Stimulated activated CD8-positive, alpha-beta memory T cell treated with anti-CD3 and anti-CD28 coated beads, Interleukin-12 subunit alpha, Interleukin-12 subunit beta, amount 100 ng/mL, for 4 hours (primary cell): ENCODE measurements at places on chromosomes 4 and X.
A peak's percentile ranks its signal among the peaks of the same experiment; 100 is the strongest.

GRCh38 chrX:48934581-48935300 is 15.9 kb upstream of the PIM2 start:
- DNase-seq = no peak

- no peak for DNase-seq
Observed at GRCh38 chrX:31545726-31546125, 473.9 kb upstream of the FTHL17 start.

DNA sequence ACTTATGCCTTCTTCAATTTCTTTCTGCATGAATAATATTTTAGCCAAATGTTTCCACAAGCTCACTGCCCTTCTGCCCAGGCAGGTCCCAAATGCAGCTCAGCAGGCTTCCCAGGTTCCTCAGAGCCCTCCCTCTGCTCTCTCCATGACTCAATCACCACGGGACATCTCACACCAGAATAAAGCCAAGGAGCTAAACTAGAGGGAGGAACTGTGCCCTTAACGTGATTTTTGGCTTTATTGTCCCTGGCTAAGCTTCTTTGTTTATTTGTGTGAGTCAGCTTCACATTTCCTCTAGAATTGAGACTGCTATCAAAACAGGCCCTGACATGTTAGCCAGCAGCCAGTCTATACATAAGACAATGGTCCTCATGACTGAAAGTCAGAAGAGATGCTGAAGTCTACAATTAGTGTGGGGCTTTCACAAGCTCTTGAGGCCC is 186.4 kb upstream of the GALNT7 start:
- no peak for DNase-seq

- DNase-seq = no peak
Observed at GRCh38 chr4:44279066-44279465, 169.5 kb downstream of the KCTD8 start.

DNA sequence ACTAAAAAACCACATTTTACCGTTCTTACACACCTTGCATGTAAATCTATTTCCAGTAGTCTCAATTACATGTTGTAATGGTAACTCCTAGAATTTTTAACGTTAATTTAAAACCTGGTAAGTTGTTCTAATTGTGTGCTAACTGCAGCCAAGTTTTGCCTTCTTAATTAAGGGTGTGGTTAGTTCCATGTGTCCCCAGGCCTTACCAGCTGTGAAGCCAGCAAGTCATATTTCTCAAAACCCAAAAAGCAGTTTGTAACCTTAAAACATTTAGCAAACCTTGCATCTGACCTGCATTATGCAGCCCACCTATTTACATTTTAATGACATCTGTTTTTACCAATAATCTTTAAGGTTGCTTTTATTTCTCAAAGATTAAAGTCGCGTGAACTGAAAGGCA is 18.4 kb upstream of the FAM47E start:
- DNase-seq = no peak

GRCh38 chr4:144647095-144647561 is 1.2 kb downstream of the HHIP start:
- no peak for DNase-seq

DNA sequence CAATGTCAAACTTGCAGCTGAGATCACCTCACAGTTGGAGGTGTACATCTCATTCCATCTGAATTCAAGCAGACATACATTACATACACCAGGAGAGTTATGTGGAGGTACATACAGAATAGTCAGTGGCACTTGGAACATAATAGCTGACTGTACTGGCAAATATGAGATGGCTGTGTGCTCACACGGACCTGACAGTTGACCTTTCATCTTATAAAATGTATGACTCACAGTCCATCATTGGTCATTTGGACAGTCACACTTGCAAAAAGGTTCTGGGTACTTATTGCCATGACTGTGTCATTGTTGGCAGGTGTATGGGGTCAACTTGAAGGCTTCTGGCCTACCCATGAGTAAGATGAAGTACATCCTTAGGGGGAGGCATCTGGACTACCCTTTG is 88.6 kb upstream of the WDR1 start:
- no peak for DNase-seq

DNA sequence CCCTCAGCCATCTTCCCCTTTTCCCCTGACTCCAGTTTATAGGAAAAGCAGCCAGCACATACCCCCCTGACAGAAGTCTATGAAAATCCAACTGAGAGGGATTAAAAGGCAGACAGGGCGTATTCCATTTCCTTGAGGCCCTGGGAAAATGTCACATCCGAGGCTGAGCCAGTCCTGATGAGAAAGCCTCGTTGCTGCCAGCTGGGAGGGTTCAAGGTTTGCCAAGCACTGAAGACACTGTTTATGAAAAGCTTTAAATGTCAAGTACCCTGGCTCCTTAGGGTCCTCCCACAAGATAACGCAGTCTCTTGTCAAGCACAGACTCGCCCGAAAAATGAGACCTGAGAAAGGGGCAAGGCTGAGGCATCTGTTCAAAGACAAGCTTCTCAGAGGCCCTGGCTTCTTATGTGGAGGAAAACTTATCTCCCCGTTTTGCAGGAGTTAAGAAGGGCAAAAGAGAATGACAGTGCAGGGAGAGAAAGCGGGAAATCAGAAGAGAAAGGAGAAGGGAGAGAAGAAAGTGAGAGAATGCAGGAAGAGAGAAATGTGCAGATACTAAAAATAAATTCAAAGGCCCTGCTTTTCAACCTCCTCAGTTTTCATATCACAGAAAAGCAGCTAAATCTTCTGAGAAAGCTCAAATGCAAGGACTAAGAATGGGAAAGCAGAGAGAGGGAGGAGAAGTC is 44.7 kb downstream of the SCD5 start:
- no peak for DNase-seq

GRCh38 chrX:127405946-127406345 is 586.4 kb downstream of the PRR32 start:
- no peak for DNase-seq

DNA sequence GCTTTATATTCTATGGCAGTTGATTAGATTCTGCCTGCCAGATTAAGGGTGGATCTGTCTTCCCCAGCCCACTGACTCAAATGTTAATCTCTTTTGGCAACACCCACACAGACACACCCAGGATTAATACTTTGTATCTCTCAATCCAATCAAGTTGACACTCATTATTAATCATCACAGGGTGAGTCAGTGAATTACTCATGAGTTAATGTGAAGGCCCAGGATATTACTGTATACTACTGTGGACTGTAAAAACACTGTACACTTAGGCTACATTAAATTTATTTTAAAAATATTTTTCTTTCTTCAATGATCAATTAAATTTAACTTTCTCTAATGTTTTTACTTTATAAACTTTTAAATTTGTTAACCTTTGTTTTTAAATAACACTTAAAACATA is 87.7 kb downstream of the NAP1L3 start:
- DNase-seq = no peak

- no peak for DNase-seq
Observed at GRCh38 chrX:105636667-105637066, 185.7 kb upstream of the NRK start.

DNA sequence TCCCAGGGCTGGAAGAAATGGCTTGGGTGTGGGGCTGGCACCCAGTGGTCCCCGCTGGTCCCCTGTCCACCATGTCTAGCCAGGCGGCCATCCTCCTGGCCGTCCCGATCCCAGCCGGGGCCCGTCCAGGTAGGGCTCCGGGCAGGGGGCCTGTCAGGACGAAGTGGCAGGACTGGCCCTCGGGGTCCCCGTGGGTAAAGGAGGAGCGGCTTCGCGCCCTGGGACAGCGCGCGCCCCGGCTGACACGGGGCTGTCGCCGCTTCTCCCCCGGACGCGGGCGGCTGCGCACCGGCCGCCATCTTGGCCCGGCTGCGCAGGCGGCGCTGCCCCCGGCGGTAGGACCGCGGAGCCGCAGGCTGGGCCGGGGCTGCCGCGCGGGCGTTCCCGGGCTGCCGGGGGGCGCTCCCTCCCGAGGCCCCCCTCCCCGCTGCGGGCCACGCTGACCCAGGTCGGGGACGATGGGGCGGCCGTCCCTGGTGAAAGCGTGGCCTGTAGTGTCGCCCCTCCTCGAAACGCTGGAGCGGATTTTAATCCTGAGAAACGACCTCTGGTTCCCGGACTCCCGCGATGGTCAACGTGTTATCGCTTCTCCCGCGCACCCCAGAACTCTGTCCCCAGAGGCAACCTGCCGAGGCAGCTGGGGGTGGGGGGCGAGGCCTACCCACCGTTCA is 60.4 kb upstream of the BCOR start:
- no peak for DNase-seq

DNA sequence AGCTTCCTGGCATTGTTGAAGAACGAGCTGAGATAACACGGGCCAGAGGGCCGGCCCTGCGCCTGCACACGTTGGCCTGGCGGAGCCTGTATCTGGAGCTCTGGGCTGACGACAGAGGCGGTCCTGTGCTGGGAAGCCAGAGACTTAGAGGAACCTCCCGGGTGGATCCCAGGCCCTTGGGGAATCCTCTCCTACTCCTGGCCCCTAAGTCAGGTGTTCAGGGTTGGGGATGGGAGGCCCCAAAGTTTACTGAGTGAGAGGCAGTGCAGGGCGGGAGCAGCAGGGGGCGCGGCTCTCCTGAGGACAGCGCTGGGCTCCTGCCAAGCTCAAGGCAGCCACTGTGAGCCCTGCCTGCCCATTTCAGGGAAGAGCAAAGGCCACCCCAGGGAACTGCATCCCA is 2.5 kb upstream of the HTRA3 start:
- no peak for DNase-seq

GRCh38 chr4:142663828-142664227 is 182.3 kb downstream of the INPP4B start:
- DNase-seq = no peak

- no peak for DNase-seq
Observed at GRCh38 chrX:36581030-36581429, 427.1 kb upstream of the FAM47C start.

DNA sequence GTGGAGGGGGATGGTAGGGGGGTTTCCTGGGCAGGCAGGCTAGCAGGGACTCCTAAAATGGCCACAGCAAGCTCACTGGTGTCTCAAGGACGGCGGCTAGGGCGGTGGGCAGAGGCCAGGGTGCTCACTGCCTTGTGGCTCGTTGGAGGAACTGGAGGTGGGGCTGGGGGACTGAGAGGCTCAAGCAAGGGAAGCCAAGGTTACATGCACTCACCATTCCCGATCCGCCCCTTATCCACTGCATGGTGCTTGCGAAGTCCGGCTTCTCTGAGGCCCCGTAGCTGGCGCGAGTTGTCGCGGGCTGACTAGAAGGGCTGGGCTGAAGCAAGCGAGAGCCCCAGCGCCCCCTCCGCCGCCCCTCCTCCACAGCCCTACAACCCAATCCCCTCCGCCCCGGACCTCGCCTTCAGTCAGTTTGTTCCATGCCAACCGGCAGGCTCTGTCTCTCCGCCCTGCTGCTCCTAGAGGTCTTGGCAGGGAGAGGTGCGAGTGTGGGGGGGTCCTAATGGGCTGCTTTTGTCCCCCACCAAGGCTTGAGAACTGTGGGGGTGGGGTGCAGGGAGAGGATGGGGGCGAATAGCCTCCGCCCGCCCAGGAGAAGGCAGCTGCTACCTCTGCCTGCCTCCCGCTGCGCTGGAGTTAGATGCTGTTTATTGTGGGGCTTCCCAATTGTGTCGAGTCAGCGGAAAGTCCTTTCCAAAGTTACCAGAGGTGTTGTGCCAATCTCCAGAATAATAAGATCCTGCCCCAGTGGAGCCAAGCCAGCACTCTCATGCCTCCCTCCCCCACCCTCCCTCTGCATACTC is at the start of gene ARHGEF9:
Gene ARHGEF9, minus strand, starts transcription at position 313 of the 806 bp plus-strand sequence. Its CDS starts 69 bp downstream, at position 244.
- no peak for DNase-seq

DNA sequence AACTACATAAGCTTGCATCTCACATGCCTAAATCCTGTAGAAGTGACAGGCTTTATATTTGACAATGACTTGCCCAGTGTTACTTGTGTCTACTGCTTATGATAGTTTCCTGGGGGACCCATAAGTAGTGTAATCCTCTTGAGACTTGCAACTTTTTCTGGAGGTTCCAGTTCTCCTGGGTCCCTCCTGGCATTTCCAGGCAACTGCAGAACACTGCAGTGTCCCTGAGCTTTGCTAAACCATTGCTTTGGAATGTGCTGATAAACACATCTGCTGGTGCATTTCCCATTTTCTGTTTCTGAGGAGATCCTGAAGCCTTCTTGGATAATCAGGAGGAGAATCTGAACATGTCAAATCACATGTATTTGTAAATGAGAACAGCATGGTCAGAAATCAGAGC is 82.0 kb downstream of the ANOS1 start:
- no peak for DNase-seq

DNA sequence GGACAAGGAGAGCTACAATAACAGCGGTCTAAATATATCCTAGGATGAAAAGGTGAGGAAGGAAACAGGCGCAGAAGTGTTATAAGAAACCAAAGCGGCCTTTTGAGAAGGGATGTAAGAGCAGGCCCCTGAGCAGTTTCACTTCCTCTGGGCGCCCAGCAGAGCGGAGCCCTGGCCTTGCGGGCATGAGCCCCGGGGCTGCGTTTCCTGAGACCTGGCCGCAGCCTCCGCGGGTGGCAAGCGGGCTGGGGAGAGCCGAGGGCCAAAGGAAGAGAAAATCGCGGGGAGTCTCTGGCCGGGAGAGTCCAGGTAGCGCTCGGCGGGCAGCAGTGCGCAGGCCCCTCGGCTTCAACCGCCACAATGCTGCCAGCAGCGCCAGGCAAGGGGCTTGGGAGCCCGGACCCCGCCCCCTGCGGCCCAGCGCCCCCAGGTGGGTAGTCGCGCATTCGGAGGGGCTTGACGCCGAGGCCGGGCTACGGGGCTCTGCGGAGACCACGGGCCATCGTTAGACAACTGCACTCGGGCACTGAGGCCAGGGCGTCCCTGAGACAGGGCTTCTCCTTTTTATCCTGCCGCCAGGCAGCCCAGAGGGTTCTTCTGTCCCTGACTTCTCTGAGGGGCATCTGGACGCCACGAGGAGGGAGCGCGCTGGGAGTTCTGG is at the start of gene BANK1:
Gene BANK1, plus strand, starts transcription at position 210 of the 661 bp plus-strand sequence. Its CDS starts 151 bp downstream, at position 361.
- peak; percentile 24 for DNase-seq

DNA sequence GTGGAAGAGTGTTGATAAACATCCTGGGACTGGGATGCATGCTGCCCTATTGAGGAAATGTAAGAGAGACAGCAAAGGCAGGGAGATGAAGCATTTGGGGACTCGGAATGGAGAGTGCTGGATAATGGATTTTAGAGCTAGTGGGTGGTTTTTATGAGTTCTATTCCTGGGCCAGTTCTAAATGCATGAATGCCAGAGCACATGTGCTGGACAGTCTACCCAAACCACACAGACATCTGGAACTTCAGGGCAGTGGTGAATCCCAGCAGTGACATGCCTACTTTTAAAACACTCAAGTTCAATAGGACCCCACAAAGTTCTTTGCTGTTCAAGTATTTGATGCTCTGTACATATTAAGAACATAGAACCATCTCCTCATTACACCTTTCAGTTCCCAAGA is 133.9 kb downstream of the CBR4 start:
- DNase-seq = no peak

DNA sequence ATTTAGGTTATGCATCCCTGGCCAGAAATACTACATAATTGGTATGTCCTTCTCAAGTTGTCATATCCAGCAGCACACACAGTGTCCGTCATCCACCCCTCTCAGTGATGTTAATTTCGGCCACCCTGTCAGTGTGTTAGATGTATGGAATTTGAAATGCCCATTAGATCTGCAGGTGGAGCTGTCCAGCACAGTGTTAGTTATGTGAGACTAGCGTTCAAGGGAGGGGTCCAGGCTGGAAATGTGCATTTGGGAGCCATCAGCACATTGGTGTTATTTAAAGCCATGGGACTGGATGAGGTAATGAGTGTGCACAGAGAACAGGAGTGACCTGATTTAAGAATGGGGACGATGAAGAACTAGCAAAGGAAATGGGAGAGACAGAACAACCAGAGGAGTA is 22.4 kb downstream of the ANAPC4 start:
- DNase-seq = no peak

- no peak for DNase-seq
Observed at GRCh38 chr4:10040049-10040892, 19.0 kb upstream of the SLC2A9 start.
